HFFc6 (cell line): ENCODE measurements at places on chromosomes 4 and X. TPM values are rescaled to one million over a fixed set of nuclear protein-coding genes. Genes with fewer than 3 reads are reported as not detected.

DNA sequence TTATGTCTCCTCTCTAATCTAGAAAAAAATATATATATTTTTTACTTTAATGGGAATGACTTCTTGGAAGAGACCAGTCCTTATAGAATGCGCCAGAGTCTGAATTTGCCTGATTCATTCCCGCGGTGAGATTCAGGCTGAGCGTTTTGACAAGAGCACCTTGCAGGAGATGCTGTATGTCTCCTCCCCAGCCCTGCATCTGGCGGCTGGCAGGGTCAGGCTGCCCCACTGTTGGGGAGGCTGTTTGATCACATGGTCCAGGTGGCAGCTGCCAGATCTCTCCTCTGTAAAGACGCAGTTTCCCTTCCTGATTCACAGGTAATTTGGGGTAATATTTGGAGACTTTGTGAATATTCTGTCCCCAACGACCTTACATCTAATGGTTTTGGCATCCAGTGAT is 9.7 kb downstream of the PDZD4 start:
- no peak for DNase-seq

- DNase-seq, result no peak
These were observed 241.8 kb downstream of the GALNTL6 start for GRCh38 chr4:172055046-172055445.

DNA sequence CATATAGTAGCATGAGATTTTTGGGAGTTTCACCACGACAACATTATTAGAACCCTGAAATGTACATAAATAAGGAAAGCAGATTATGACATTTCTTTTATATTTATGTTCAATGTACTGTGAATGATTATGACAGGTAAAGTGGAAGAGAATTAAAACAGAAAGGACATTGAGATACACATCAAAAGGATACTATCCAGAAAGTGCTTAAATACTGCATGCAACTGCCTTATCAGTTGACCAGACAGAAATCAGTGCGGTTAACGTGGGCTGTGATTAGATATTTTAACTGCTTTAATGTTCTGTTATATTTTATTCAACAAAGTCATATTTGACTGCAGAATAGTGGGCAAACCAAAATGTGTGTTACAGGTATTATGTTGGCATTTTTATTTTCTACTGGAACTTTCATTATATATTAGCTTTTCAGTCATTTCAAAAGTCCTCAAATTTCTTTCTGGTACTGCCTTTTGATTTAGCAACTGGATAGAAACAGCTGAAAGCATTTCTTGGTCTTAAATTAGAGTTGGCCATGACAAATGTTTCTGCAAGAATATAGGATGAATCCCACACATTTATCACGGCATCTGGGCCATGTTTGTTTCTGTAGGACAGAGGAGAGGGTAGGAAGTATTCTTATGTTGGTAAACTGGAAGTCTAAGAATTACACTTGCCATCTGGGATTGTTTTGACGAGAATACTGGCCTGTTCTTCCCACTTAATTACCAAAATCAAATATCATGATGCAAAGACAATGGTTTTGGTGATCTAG is 255.2 kb downstream of the SLC39A8 start:
- no peak for DNase-seq

DNA sequence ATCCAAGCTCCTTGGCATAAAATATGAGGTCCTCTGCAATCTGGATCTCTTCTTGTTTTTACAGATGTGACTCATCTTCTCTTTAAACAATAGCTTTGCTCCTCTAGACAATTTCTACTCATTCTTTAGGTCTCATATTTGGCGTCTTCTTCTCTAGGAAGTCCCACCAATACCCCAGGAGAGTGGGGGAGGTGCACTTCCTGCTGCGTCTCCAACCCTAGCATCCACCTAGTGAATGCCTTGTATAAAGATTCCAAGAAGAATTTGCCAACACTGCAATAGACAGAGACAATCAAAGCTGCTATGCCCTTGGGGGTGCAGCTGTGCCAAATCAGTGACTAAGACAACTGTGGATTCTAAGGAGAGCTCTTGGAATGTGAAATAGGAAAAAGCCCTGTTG is 45.7 kb upstream of the SLC10A7 start:
- peak; percentile 29 for DNase-seq

GRCh38 chrX:149715468-149715867 is 3.6 kb downstream of the MAGEA11 start:
- DNase-seq, result no peak

Gene VCX2
- not detected in 3 replicates for total RNA-seq

Gene ADGRL3
- not detected in 3 replicates for total RNA-seq

Gene TMPRSS11F
- not detected in 3 replicates for total RNA-seq
